ENCODE measurements at places on chromosomes 16 and 17.

GRCh38 chr17:63919311-63919723 lies 678 bp upstream of the GH1 start:
- peak; percentile 85 for DNase-seq

DNA sequence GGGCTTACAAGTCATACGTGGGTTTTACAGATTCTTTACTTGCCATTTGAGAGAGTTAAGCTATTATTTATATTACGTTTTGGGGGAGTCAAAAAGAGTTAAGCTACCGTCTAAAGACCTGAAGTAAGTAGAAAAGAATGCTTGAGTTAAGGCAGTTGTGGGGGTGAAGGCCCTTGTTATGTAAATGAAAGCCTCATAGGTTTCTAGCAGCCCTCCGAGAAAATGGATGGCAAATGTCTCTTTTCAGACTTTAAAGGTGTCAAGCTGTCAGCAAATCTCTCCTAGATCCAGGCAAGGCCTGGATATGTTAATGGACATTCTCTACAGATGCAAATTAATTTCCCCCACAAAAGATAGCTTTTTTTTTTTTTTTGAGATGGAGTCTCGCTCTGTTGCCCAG lies 7.2 kb upstream of the EIF4A3 start:
- no peak for DNase-seq

- DNase-seq: no peak
Observed at GRCh38 chr16:35391328-35391727, 1931.9 kb downstream of the TP53TG3F start.

GRCh38 chr16:57115168-57115513 lies 22.8 kb downstream of the CPNE2 start:
- DNase-seq: no peak

DNA sequence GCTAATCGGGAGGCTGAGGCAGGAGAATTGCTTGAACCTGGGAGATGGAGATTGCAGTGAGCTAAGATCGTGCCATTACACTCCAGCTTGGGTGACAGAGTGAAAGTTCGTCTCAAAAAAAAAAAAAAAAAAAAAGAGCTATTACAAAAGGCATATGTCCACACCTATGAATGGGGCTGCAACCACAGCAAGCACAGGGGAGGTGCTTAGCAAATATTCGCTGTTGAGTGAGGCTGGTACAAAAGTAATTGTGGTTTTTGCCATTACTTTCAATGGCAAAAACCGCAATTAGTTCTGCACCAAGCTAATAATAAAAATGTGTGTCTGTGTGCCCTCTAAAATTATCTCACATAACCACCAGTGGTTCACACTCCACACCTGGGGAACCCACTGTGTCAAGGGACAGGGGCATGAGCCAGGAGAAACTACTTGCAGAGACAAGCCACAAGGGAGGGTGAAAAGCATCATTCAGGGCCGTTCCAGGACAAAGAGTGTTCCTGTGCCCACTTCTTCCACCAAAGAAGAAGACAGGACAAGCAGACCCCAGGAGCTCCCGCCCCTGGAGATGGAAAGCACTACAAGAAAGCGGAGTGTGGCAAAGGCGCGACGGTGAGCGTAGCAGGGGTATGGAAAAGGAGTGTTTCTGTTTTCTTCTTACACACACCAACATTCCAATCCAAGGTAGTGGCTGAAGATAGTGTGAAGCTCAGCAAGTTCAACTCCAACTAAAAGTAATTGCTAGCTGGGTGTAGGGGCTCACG lies 84.4 kb upstream of the CNEP1R1 start:
- DNase-seq: no peak

- DNase-seq: no peak
Observed at GRCh38 chr17:63587770-63588169, 12.9 kb upstream of the TACO1 start.

DNA sequence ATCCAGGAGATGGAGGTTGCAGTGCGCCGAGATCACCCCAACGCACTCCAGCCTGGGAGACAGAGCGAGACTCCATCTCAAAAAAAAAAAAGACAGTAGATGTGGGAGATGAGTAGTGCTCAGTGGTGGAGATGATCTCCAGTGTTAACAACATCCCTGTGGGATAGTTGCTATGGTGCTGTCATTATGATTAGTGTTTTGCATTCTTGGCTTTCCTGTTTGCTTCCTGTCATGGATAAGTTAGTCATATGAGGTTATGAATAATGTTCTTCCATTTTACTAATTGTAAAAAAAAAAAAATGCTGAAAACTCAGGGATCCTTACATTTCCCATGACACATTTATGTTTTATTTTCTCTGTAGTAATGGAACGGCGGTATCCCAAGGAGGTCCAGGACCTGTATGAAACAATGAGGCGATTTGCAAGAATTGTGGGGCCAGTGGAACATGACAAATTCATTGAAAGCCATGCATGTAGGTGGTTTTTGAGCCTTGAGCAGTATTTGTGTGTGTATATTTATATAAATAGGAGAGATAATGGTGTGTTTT lies 24.5 kb upstream of the DUSP14 start:
- DNase-seq: no peak

- DNase-seq: no peak
Observed at GRCh38 chr16:79210607-79211006, 389.9 kb downstream of the MAF start.

DNA sequence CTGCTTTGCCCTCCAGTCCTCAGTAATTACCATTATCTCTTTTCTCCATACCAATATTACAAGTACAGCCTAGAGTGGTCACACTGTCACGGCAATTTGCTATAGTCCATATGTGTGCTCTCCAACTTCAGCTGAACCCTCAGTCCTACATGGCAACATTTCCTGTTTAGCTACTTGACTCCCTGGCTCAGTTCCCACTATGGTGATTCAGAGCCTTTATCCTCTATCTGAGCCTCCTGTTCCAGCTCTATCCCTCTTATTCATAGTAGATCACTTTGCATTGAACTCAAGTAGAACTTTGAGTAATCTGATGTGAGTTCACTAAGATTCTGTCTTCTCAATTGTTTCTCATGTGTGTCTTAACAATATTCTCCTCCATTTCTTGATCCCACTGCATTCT lies 43.7 kb upstream of the GOSR1 start:
- DNase-seq: no peak

GRCh38 chr17:47989159-47989558 lies 18.2 kb downstream of the CDK5RAP3 start:
- no peak for DNase-seq
